Aorta (tissue), 5 donors: ENCODE measurements at places on chromosomes 2 and 18.

- no peak for DNase-seq
Measured at GRCh38 chr18:47899107-47899840, 31.2 kb downstream of the SMAD2 start.

DNA sequence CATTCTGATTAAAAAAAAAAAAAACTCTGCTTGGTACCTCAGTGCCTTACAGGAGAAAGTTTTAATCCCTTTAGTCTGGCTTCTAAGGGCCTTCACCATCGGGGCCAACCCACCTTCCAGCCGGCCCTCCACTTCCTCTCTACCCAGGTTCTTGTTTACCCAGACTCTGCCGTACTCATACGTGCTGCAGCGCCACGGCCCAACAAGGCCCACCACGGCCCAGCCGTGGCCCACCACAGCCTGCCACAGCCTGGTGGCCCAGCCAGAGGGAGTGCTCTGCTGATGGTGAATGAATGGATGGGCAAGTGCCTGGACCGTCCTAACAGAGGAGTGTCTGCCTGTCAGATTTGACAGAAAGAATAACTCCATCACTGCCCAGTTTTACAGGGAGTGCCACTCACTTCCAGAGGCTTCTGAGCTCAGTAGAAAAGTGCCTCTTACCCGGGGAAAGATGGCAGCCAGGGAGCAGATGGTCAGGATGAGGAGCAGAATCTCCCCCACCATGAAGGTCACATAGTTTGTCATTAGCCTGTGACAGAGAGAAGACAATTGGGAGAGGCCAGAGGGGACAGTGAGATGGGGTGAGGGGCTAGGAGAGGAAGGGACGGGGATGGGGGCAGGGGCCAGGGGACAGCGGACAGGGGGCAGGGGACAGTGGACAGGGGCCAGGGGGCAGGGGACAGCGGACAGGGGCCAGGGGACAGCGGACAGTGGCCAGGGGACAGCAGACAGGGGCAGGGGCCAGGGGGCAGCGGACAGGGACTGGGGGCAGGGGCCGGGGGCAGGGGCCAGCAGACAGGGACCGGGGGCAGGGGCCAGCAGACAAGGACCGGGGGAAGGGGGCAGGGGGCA is 38.2 kb downstream of the CENPO start:
- no peak for DNase-seq

GRCh38 chr18:70442933-70443332 is 154.1 kb downstream of the SOCS6 start:
- no peak for DNase-seq

DNA sequence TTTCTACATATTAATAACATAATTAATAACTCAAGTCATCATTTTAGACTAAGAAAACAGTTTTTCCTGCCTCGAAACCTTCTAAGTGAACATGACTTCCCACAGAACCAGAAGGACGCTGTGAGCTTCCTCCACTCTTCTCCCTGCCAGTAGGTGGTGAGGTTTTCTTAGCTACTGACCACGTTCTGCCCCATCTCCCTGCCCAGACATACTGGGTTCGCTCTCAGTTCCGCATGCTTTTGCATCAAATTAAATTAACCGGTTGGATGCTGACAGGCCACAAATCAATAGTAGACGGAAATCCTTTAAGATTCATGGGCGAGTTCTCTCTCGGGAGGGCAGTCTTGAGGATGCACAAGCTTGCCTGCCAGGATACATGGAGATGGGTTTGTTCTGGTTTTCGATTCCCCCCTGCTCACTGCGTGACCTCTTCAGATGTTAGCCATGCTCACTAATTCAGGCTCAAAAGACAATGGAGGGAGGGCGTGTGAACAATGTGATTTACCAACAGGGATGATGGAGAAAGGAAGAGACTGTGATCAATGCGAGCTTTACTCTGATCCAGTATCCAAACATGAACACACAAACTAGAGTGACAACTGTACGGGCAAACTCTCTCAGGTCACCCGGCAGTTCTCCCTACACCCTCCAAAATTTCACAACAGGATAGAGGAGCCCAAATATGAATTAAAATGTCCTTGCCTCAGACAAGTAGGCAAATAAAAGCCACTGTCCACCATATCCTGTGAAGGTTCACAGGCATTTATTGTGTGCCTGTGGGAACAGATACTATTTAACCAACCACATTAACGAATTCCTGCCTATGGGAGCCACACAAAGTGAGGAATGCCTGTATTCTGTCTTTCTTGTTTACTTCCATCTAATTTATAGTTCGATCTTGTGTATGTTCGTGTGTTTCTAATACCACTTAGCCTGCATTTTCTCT is 375.7 kb downstream of the EIPR1 start:
- DNase-seq, result no peak

- DNase-seq, result no peak
Measured at GRCh38 chr2:234451242-234451641, 45.6 kb downstream of the ARL4C start.
